ENCODE measurements at places on chromosomes 1 and 21.

DNA sequence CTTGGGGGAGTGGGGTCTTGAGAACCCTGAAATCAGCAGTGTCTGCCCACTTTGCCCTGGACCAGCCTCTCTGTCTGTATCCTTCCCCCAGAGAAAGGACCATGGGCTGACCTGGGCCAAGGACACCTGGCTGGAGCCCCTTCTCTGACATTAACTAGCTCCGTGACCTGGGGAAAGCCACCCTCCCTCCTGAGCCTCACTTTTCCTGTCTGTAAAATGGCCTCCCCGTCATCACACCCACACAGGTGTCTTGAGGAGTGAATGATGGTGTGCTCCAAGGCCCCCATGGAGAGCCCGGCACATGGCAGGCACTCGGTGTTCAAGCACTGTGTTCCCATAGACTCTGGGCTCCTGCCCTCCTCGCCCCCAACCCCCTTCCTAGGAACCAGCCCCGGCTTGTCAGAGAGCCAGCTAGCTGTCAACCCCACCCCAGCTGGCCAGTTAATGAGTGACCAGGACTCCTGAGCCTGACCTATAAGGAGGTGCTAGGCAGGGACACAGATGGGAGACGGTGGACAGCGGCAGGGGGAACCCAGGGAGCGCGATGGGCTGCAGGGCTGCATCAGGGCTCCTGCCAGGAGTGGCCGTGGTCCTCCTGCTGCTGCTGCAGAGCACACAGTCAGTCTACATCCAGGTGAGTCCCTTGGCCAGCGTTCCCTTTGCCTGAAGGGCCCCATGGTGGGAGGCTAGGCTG, at the start of gene GUCA2B:
Gene GUCA2B, plus strand, starts transcription at position 504 of the 694 bp plus-strand sequence. Its CDS starts 41 bp downstream, at position 545.
- no peak for DNase-seq

- DNase-seq: no peak
Observed at GRCh38 chr1:98048244-98048643, 127.4 kb upstream of the DPYD start.

- DNase-seq: no peak
Observed at GRCh38 chr1:219081943-219082925, 91.4 kb upstream of the LYPLAL1 start.

GRCh38 chr21:39137248-39138178, 45.7 kb downstream of the PSMG1 start:
- no peak for DNase-seq

GRCh38 chr1:15178571-15179484, 25.3 kb downstream of the TMEM51 start:
- no peak for DNase-seq

GRCh38 chr1:109799445-109799844, 35.7 kb upstream of the EPS8L3 start:
- no peak for DNase-seq

DNA sequence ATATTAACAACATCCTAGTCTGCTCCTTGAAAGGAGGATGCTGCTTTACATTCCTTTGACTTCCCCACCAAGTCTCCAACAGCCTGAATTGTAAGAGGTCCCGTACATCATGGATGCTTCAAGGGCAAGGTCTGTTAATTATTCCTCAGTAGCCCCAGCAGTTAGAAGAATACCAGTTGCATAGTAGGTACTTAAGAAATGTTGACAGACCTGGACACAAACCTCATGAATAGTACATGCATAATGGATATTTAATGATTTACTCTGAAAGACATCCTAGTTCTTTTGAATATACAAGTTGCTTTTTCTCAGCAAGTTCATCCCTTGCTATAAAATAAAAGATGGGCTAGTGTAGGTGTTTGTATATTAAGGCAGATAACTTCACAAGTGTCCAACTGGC, 112.1 kb upstream of the DPYD start:
- DNase-seq: no peak

GRCh38 chr1:240435996-240436566, 175.9 kb downstream of the GREM2 start:
- DNase-seq: no peak

DNA sequence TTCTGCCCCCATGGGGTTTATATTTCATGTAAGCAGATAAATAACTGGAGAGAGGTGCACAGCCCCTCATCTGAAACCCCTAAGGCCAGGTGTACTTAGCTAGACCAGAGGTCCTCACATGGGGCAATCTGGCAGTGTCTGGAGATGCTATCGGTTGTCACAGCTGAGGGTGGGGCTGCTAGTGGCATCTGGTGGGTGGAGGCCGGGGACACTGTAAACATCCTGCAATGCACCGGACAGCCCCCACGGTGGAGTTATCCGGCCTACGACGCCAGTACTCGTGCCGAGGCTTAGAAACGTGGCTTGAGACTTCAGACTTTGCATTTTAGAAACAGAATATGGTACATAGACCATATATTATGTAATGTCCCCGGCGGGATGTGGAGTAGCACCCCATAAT, 186.5 kb upstream of the VAMP3 start:
- DNase-seq: no peak

- no peak for DNase-seq
Observed at GRCh38 chr1:167717351-167717750, 4.4 kb upstream of the MPZL1 start.

GRCh38 chr1:27994060-27994459, 34.3 kb downstream of the XKR8 start:
- no peak for DNase-seq

- DNase-seq: no peak
Observed at GRCh38 chr1:14724678-14725077, 126.2 kb downstream of the KAZN start.

- no peak for DNase-seq
Observed at GRCh38 chr1:212218911-212219310, 66.3 kb upstream of the PPP2R5A start.

DNA sequence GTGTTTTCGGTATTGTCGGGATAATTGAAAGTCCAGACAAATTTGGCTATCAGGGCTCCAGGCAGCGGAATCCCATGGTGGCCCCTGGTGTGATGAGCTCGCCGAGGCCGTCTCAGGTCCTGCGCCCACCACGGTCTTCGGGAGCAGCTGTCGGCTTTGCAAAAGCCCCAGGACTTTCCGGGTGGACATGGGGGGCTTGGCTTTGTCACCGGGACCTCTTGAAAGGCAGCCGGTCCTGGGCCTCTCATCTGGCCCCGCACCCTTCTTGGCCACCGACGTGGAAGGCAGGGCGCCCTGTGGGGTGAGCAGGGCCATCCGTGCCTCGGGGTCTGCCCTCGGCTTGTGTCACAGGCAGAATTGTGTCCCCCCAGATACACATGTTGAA, 87.1 kb upstream of the ACTRT2 start:
- DNase-seq: no peak

DNA sequence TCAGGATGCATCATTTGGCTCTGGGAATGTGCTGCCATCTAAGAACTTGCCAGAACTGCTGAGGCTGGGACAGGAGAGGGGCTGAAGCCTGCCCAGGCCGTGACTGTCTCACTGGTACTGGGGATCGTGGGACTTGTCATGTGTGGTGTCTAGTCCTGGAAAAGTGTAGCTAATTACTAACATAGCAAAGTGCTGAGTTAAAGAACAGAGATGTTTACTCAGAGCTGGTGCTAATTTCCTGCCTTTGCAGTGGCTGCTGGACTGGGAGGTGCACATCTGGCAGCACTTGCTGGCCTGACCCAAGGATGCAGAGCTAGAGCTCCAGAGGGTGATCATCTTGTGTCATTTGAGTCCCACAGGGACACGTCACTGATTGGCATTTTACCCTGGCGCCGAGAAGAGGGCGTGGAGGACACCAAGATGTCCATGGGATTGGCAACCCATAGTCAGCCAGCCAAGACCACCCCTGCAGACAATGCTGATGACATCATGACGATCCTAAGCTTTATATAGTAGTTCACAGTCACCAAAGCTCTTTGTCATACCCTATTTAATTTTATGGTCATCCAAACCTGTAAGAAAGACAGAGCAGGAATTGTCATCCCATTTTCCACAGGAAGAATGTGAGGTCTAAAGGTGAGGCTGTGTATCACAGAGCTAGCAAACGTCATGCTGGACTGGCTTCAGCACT, 110.1 kb upstream of the SLC44A3 start:
- no peak for DNase-seq

DNA sequence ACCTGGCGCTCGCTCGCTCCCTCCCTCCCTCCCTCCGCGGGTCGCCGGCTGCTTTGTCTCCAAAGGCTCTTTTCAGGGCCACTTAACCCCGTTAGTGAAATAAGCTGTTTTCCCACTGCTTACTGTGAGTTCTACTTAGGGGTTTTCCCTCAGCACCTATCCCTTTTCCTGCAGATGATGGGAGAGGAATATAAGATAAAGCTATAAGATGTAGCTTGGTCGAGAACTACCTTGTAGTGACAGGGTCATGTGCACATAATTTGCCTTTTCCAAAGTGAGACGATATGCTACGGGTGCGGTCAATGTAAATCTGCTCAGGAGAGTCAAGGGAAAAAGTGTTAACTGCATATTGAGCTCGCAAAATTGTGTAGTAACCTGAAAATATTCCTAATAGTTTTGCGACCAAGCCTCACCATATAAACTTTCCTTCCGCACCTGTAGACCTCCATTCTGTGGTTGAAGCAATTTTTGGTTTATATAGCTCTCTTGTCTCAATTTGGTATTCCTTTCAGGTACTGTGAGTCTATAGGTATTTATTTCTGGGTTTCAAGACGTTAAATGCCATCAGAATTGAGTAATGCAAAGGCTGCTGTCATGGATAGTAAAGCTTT, 55.8 kb upstream of the BOLA1 start:
- DNase-seq: no peak

DNA sequence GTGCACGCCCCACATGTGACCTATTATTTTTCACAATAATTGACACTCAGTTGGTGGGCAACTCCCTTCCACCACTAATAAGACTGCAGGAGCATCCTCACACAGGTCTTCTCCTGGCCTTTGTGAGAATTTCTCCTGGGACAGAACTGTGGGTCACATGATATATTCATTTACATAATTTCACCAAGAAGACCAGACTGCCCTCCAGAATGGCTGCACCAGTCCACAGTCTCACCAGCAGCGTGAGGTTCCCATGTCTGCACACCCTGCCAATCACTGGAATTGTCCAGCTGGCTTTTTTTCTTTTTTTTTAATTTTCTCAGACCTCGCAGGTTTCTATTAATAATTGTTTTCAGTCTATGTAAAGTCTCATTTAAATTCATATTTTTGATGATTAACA, 41.3 kb downstream of the ATP1A1 start:
- no peak for DNase-seq

- no peak for DNase-seq
Observed at GRCh38 chr1:217027403-217028080, 304.3 kb upstream of the ESRRG start.

DNA sequence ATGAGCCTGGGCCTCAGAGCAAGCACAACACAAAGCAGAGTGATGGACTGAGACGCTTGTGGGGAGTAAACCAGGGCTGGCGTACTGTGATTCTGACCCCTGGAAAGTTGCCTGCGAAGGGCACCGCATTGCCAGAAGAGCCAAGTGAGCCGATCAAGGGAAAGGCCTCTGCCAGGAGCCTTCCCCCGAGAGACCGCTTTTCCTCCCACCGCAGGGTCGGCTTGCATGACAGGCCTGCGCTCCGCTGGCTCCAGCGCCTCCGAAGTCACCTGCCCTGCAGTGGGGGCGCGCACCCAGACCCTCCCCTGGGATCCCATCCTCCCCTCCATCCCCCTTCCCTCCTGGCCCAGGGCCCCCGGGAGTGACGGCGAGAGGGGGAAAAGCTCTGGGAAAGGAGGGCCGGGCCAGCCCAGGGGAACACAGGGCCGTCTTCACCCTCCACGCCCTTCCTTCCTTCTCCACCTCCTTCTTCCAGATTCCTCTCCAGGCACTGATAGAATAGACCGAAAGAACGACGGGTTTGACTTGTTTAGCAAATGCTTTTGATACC, 165.0 kb downstream of the TRIM33 start:
- DNase-seq: no peak

- no peak for DNase-seq
Observed at GRCh38 chr1:90309806-90310205, 314.9 kb downstream of the ZNF326 start.

DNA sequence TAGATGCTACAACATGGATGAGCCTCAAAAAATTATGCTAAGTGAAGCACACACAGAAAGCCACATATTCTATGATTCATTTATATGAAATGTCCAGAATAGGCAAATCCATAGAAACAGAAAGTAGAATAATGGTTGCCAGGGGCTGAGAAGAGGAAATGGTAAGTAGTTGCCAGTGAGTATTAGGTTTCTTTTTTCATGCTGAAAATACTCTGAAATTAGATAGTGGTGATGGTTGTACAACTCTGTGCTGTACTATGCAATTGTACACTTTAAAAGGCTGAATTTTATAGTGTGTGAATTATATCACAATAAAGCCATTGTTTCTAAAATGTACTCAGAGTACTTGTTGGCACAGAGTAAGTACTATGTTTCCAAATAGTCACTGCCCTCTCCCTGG, 15.5 kb upstream of the GFI1 start:
- no peak for DNase-seq

DNA sequence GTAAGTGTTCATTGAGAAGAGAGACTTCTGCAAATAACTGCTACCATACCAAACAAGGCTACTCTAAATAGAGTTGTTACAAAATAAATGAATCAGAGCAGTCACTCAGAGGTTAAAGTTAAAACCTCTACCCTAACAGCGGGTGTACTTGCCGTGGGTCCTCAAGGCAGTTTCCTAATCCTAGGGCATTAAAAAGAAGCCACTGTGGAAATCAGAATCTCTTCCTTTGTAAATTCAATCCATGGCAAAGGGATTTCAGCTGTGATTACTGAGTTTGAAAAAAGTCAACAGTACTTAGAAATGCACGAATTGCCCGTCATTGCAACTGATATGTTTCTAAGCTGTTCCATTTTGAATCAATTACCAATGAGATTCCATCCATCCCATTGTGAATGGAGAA, 13.5 kb downstream of the TBX15 start:
- DNase-seq: no peak

GRCh38 chr1:189782295-189782694, 695.4 kb downstream of the BRINP3 start:
- DNase-seq: no peak

GRCh38 chr21:45469273-45470086, 64.5 kb downstream of the COL18A1 start:
- DNase-seq: no peak

- no peak for DNase-seq
Observed at GRCh38 chr1:167454894-167455785, 63.2 kb downstream of the CD247 start.

GRCh38 chr1:2065699-2066098, 15.5 kb downstream of the PRKCZ start:
- no peak for DNase-seq

DNA sequence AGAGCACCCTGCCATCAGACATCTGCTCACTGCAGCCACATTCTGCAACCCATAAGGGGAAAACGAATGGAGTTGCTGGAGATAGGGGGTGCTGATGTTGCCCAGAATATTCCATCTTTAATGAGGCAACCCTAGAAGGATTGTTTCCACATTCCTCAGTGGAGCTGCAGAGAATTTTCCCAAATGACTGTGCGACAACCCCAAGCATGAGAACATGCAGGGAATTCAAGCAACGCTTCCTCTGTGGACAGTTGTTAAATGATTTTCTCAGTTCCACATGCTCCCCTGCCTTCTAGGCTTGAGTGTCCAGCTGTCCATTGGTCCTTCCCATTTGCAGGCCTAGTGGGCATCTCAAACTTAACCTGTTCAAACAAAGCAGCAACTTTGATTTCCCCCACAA, 20.5 kb upstream of the UBL4B start:
- no peak for DNase-seq

All from GM18507 (cell line).